ENCODE measurements at places on chromosomes 7 and 10.

GRCh38 chr10:6778992-6779701 is 199.1 kb upstream of the PRKCQ start:
- no peak for DNase-seq

- DNase-seq: no peak
These were observed 3.9 kb downstream of the ATXN7L1 start for GRCh38 chr7:105872491-105872890.

- no peak for DNase-seq
These were observed 108.6 kb downstream of the ADARB2 start for GRCh38 chr10:1628757-1629156.

- DNase-seq: no peak
These were observed 609 bp downstream of the MAT1A start for GRCh38 chr10:80288849-80289248.

DNA sequence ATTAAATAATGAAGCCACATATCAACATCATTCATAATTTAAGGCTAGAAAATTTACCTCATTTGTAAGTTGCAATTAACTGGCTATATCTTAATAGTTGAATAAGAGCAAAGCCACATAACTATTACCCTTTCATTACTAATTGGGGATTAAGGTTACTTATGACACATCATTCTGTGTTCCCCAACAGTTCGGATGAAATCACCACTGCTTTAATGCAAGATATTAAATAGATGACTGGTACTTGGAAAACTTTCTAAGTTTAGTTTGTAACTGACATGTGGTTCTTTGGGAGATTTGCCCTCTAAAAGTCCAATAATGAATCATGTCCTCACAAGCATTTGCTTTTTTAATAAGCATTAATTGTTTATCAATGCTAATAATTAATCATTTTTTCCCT is 109.1 kb downstream of the MTERF1 start:
- no peak for DNase-seq

- DNase-seq: no peak
These were observed 4.2 kb downstream of the ANLN start for GRCh38 chr7:36393826-36394225.

- no peak for DNase-seq
These were observed 62.7 kb upstream of the FZD1 start for GRCh38 chr7:91201442-91202113.

DNA sequence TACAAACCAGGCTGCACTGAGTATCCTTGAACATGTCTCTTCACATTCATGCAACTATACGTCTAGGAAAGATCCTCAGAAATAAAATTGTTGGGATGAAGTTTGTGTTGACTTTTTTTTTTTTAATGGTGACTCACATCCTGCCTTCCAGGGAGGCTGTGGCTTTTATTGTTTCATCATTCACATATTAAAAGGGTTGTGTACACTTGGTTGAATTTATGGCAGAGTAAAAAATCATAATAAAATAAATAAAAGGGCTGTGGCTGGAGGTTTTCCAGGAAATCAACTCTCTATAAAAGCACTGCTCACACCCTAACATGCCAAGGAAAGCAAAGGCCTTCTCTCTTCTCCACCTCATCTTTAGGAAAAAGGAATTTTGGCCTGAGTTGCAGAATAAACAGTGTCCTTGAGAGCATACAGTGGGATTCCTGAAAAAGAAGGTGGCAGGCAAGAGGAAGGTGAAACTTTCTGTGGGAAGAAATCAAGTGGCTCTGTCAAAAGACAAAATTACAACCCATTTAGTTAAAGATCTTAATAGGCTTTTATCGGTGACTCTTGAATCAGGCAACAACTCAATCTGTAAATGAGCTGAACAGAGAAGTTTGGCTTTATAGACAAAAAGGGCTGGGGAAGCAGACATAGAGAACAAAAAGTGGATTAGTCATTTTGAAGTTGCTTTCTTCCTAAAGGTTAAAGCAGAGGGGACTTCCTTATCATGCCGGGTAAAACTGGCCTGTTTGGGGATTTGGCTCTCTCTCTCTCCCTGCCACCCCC is 41.6 kb upstream of the FHIP2A start:
- DNase-seq: no peak

GRCh38 chr7:36746347-36746746 is 22.1 kb upstream of the AOAH start:
- DNase-seq: no peak

DNA sequence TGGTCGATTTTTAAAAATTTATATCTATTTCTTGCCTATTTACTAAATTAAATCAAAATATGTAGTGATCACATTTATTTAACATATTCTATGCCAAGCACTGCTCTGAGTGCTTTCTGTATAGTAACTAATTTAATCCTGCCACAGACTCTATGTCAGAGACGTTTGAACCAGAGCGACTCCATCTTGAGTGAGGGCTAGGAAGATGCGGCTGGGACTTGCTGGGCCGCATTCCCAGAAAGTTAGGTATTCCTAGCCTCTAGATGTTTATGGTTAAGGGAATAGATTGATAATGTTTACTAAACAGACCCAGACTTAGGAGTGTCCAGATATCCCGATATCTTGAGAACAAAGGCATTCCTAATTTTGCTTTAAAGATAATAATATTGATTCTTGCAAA is 3.2 kb upstream of the GSTO1 start:
- DNase-seq: no peak

- DNase-seq: no peak
These were observed at the start of gene CYP3A4 for GRCh38 chr7:99784007-99784406. Gene CYP3A4, minus strand, starts transcription at chr7:99784184. Its CDS starts 103 bp downstream, at chr7:99784081.

DNA sequence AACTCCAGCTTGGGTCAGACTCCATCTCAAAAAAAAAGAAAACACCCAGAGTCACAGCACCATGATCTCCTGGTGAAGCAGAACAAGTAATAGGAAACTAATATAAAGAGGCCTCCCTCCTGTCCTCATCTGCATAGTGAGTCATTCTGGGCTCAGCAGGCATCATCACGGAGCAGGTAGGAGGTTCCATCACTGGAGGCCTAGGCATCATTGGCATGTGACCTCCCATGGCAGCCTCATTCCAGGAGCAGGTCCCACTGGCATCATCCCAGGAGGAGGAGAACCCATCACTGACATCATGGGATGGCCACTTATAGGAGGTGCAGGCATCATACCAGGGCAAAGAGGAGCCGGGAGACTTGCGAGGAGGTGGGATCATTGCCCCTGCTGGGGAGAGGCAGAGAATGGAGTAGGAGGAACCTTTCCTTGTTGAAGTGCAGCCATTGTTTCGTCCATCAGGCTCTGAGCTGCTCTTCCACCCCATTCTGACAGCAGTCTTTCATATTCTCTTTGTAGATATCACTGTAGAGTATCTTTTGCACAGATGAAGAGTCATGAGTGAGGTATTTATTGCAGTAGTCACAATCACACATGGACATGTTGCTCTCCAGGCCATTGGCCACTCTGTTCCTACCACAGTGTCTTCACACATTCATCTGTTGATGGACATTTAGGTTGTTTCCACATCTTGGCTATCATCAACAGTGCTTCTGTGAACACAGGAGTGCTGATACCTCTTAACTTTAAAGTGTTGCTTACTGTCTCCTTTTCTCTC is 73.8 kb downstream of the OSBPL3 start:
- no peak for DNase-seq

- no peak for DNase-seq
These were observed 30.4 kb downstream of the LRRC4 start for GRCh38 chr7:128000854-128001265.

GRCh38 chr10:33382216-33382600 is 47.7 kb upstream of the NRP1 start:
- no peak for DNase-seq

DNA sequence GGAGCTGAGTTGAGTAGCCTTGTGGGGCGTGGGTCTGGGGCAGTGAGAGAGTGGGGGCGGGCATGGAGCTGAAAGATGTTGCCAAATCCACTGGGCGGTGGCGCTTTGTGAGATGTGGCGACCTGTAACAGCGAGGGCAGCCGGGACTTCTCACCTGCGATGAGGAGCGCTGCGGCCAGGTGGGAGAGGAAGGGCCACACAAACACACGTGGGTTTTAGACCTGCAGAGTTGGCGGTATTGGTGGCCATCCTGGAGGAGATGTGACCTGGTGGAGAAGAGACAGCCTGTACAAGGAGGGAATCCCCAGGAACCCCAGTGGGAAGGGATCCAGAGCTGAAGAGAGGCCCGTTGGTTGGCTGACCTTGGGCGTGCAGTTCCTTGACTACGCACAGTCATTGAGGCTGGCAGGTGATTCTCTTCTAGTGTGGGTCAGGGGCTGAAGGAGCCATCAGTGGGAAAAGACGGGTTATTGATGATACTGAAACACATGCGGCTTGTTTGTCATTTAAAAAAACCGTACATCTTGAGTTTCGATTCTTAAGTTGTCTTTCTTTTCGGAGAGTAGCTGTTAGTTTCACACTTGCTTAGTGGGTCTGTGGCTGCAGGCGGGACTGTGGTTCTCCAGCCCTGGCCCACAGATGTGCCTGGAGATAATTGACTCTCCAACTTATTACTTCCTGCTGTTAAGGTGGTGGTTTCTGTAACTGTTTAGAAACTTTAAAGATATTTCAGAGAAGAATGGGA is 2.4 kb downstream of the CHST12 start:
- DNase-seq: peak; percentile 35

GRCh38 chr10:93591065-93591808 is 9.8 kb downstream of the RBP4 start:
- no peak for DNase-seq

GRCh38 chr10:81847675-81848074 is 27.3 kb upstream of the NRG3 start:
- no peak for DNase-seq

DNA sequence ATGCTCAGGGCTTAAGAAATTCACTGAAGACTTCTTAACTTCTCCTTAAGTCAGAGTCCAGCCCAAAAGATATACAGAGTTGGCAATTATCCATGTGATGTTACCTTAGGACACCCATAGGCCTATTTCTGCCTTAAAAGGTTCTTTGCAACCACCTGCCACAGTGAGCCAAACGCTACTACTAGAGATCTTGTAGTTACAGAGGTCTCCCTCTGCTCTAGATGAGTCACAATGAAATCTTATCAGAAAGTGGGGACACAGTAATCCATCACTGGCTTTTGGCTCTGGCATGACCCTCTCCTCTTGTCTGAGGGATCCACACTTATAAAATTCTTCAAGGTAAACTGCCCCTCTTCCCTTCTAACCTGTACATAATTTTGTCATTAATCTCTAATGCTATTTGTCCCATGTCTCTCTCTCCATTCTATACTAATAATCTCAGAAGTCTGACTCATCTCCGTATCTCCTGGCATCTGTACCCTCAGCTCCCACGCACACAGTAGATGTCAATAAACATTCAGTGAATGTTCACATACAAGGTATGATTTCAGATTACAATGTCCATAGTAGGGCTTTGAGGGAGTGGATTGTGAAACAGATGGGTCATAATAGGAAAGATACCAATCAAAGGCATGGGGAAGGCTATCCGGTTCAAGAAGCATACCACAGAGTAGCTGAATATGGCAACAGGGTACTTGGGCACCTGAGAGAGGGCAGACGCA is 112.1 kb downstream of the SGMS1 start:
- no peak for DNase-seq

- no peak for DNase-seq
These were observed 223.7 kb downstream of the CXCL12 start for GRCh38 chr10:44161184-44161583.

- no peak for DNase-seq
These were observed 115.8 kb downstream of the MPP7 start for GRCh38 chr10:28186887-28187578.

DNA sequence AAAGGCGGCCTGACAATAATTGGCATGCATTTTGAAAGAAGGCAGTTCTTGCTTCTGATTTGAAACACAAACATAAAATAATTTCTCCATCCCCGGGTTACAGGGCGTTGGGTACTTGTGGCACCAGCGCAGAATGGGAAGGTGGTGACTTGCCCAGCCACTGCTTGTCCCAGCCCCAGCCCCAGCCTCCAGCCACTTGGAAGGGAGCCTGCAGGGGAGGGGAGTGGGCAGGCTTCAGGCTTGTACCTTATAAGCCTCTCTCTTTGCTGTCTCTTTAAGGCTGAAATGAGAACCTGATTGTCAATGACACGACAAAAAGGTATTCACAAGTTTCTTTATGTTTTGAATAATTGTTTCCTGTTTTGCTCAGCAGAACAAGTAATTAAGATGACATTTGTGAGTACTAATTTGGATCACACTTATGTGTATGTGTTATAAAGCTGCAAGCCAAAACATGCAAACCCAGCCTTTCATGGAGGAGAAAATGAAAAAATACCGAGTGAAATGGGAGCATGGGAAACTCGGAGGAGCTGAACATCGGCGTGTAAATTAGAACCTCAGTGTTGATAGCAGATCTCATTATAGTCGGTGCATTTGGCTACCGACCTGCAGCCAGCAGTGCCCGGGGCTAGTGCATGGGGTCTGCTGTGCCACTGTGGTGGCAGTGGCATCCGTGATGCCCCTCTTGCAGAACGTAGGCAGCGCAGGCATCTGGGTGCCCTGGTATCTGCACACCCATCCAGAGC is 129.9 kb downstream of the EBF3 start:
- DNase-seq: no peak

- DNase-seq: no peak
These were observed 186.9 kb upstream of the MYO3A start for GRCh38 chr10:25747084-25747483.

- no peak for DNase-seq
These were observed 6.5 kb upstream of the NANOS1 start for GRCh38 chr10:119022846-119023552.

GRCh38 chr7:5539013-5539411 is 115.4 kb upstream of the TNRC18 start:
- DNase-seq: no peak

- DNase-seq: no peak
These were observed 108.8 kb upstream of the PCLO start for GRCh38 chr7:83271212-83272099.

GRCh38 chr7:19491821-19492452 is 216.9 kb downstream of the POLR1F start:
- no peak for DNase-seq

DNA sequence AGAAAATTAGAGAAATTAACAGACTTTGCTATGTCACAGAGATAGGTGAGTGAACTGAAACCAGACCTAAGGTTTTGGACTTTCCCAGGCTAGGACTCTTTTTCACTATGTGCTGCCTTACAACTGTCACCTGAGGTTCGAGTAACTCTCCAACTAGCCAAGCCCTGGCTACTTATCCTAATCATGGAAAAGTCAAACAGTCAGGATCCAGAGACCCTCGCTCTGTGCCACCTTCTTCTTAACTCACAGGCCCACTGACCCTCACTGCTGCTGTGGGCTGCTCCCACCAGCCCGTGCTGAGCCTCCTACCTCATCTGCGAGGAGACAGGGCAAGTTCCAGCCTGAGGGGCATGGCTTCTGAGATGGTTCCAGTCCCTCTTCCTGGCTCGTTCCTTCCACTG is 211.4 kb upstream of the KLF14 start:
- no peak for DNase-seq

DNA sequence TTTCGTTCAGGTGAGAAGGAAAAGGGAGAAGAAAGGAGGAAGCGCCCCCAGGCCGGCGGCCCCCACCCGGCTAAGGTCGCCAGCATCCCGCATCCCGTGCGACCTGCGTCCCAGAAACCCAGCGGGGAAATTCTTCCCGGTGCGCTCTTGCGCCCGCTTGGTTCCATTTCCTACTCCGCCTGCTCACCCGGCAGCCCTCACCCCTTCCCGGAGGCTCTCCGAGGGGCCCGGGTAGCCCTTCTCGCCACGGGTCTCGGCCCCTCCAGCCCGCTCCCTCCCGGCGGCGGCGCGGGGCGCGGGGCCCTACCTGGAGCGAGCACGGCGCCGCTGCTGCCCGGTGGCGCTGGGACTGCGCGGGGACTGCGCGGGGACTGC is at the start of gene PRKCQ:
Gene PRKCQ (minus strand): TSS at position 373 of the 375 bp plus-strand sequence. CDS start 65,141 bp downstream, outside the sequence.
- no peak for DNase-seq

Data from stimulated activated CD8-positive, alpha-beta memory T cell treated with anti-CD3 and anti-CD28 coated beads, Interleukin-7, amount 100 ng/mL, for 1 hour (primary cell).